ENCODE measurements at places on chromosomes 6 and 20.

- no peak for DNase-seq
Measured at GRCh38 chr20:4050203-4050980, 35.0 kb upstream of the RNF24 start.

DNA sequence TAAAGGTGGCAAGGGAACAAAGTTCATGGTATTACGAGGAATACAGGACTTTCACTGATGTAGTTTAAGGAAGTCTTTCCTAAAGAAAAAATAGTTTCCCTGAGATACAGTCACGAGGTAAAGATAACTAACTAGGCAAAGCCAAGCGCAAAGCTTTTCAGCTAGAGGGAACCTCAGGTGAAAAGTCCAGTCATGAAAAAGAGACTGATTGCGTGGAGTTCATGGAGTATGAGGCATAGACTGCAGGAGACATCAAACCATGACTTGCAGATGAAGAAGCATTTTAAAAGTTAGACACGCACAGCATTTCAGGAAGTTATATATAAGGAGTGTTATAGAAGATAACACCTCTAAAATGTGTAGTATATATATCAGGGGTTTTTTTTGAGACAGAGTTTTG lies 205.6 kb upstream of the ZNF184 start:
- no peak for DNase-seq

DNA sequence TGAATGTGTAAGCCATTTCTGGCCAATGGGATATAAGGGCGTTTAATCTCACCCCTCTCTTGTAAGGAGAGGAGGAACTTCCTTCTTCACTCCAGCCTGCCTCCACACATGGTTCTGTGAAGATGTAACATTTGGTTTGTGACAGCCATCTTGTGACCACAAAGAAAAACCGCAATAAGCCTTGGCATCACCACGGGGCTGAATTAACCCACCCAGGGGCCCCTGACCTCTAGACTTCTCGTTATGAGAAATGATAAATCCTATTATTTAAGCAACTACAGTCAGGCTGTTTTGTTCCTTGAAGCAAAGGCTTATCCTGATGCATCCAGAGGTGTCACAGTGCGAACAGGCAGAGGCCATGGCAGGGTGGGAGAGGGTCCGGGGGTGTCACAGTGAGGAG lies 139.7 kb downstream of the CDC5L start:
- DNase-seq: no peak

DNA sequence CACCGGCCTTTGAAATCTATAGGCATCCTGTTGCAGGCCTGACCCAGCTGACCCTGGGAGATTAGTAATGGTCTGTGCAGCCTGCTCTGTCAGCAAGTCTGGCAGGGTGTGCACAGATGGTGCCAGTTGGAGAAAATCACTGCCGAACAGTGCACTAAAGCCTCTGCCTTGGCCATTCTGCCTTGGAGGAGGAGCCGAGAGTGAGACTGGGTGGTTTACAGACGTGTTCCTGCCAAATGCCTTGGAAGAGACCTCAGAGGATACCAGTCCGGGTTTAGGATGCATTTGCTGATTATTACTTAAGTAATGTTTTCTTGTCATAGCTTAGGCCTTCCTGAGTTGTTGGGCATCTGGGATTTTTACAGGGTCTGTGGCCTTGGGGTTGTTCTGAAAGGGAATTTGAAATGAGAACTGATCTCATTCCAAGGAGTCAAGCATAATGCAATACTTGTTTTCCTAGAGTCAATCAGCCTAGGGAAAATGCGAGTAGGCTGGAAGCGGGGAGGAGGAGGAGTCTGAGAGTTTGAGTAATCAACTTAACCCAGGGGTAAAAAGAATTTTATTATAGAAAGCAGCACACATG lies 292.1 kb downstream of the SOX4 start:
- DNase-seq: no peak

GRCh38 chr6:76703285-76703684 lies 630.8 kb upstream of the IMPG1 start:
- DNase-seq: no peak

GRCh38 chr6:169142538-169142844 lies 111.2 kb downstream of the THBS2 start:
- DNase-seq: no peak

GRCh38 chr6:12066297-12066696 lies 54.2 kb downstream of the HIVEP1 start:
- no peak for DNase-seq

DNA sequence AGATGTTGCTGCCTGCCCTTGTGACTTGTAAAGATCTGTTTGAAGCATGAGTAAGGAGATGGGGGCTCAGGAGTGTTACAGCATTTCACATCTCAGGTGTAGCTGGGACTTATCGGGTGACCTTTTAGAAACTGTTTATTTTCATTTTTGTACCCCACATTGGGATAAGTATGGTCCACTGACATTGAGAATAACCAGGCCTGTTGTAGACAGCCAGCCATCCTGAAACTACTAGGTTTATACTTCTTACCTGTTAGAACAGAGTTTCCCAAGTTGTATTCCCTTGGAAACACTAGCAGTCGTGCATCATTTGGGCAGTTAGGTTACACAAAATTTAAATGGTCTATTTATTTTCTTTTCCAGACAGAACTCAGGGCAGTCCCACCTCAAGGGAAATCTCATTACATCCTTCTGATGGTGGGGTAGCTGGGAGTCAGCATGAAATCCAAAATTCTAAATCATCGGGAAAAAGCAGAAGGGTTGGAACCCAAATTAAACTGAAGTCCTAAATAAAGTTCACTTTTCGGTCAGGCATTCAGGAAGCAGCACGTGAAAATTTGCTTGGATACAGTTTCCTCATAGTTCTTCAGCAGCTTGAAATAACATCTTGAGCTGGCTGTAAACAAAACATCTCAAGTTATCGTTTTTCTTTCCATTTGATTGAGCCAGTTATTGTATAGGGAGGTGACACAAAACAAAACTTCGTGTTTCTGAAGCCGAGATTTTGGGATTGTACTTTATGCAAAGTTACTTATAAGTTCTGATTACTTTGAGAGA lies 30.5 kb downstream of the FOXO3 start:
- no peak for DNase-seq

DNA sequence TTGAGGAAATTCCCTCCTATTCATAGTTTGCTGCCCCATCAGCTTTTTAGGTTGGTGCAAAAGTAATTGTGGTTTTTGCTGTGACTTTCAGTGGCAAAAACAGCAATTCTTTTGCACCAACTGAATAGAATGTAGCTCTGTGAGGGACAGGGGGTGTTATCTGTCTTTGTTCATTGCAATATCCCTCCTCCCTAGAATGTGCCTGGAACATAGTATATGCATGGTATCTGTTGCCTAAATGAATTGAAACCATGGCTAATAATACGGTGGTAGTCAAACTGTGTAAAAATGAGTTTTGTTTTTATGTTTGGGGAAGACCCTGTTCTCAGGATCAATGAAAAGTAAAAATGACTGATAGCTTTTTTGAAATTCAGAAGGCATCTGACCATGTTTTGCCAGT lies 45.1 kb downstream of the SCAND1 start:
- no peak for DNase-seq

GRCh38 chr6:159801935-159802334 lies 1.9 kb downstream of the PNLDC1 start:
- DNase-seq: no peak

- no peak for DNase-seq
Measured at GRCh38 chr6:158283304-158283980, 28.8 kb upstream of the TULP4 start.

DNA sequence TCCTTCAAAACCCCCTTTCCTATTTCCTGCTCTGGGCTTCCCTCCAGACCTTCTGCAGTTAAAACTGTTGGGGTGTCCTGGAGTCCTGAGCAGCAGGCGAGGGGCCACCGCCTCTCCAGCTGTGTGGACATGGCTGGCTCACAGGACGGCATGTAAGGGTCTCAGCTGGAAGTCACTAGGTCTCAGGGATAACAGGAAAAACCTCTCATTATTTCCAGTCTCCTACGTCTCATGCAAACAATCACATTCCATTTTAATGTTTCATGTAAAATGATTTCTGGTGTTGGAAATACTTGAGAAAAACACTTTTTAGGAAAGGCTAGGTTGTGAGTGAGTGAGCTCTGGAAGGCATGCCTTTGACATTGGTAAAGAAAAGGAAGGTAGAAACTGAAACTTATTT lies 158.7 kb downstream of the SCML4 start:
- no peak for DNase-seq

- DNase-seq: no peak
Measured at GRCh38 chr6:5472571-5472970, 211.3 kb downstream of the FARS2 start.

GRCh38 chr20:2380601-2381000 lies at the start of gene TGM6:
TSS of gene TGM6 (plus strand) at chr20:2380901. CDS start at chr20:2380969, 68 bp downstream.
- DNase-seq: no peak

DNA sequence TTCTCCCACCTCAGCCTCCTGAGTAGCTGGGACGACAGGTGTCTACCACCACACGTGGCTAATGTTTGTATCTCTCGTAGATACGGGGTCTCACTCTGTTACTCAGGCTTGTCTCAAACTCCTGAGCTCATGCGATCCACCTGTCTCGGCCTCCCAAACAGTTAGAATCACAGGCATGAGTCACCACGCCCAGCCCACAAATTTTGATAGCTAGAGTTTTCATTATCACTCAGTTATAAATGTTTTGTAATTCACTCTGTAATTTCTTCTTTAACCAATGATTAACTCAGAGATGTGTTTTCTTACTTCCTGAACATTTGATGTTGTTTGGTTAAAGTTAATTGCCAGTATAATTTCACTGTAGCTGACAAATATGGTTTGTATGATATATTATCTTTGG lies 249.3 kb downstream of the SMOC2 start:
- no peak for DNase-seq

- DNase-seq: no peak
Measured at GRCh38 chr6:99612551-99613408, 6.1 kb downstream of the PRDM13 start.

- DNase-seq: no peak
Measured at GRCh38 chr6:13012977-13013680, 296.6 kb downstream of the PHACTR1 start.

- no peak for DNase-seq
Measured at GRCh38 chr6:41651246-41651961, 13.1 kb downstream of the MDFI start.

GRCh38 chr6:81820422-81820821 lies 67.9 kb upstream of the TENT5A start:
- DNase-seq: no peak

DNA sequence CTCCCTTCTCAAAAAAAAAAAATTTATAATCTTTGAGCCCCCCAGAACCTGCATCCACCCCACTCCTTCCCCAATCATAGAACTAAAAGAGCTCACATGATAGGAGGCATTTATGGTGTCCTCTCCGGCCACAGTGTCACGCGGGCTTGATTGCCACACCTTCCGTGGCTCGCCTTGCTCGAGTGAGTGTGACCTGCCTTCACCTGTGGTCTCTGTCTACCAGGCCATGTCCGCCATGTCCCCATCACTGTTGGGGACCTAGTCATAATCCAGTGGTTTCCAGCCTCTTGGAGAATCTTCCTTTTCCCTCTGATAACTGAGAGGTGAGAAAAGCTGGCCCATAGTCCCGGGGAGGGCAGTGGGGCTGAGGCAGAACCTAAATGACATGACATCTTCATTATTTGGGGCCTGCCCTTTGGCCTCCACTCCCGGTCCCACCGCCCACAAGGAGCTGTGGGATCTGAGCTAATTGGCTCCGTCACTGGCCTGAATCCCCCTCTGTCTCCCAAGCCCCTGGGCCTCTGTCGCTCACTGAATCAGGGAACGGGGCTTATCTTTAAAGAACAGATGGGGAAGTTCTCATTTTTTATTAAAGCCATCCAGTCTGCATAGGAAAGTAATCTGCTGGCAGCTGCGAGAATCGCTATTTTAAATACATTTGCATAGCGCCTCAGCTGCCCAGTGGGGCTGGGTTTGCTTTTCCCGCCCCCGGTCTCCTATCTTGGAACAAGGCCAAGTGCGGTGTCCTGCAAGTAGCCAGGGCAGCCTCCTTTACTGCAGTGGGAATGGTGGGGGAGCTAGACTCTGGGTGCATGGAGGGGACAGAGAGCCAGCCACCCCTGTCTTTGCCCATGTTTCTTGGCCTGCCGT lies 197.6 kb upstream of the PMEPA1 start:
- DNase-seq: no peak

GRCh38 chr6:168393126-168393870 lies 47.7 kb upstream of the SMOC2 start:
- no peak for DNase-seq

- DNase-seq: no peak
Measured at GRCh38 chr20:41432746-41433145, 66.1 kb upstream of the EMILIN3 start.

DNA sequence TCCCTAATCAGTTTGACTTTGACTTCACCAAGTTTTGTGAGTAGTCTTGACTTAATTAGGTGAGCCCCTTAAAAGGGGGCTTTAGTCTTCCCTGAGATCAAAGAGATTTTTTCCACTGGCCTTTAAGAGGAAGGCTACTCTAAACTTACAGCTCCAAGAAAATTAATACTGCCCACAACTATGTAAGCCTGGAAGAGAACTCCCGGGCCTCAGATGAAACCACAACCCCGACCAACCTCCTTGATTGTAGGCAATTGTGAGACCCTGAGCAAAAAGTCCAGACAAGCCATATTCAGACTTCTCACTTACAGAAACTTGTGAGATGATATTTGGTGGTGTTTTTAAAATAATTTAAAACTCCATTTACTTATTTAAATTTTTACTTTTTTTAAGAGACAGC lies 18.1 kb downstream of the SNX3 start:
- no peak for DNase-seq
